ENCODE measurements at places on chromosomes 1 and 21.

DNA sequence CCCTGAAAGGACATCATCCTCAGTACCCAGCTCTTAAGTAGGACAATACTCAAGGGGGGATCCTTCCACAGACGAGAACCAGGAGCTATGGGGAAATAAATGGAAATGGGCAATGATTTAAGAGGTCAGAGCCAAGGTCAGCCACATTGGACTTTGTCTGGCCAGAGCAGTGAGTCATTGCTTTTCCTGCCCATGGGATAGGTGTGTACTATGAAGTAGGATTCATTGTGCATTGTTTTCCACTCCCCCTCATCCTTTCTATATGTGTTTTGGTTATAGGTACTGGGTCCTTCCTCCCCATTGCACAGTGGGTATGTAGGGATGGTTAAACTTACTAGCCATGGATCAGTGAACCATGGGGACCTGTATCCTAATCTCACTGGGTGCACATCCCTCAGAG, 328.9 kb upstream of the USP25 start:
- DNase-seq: no peak

DNA sequence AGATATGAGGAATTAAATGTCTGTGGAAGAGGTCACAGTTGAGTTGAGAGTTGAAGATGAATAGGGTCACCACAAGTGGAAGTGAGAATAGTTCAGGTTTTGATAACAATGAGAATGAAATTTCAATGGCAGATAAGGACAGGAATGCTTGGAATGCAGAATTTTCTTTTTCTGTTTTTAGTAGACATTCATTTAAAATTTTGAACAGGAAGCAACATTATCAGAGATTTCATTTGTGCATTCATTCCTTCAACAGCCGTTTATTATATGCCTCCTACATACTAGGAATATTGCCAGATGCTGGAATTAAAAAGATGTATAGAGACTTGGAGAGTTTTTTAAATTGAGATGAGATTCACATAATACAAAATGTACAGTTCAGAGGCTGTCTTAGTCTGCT, 126.8 kb downstream of the ITSN1 start:
- no peak for DNase-seq

DNA sequence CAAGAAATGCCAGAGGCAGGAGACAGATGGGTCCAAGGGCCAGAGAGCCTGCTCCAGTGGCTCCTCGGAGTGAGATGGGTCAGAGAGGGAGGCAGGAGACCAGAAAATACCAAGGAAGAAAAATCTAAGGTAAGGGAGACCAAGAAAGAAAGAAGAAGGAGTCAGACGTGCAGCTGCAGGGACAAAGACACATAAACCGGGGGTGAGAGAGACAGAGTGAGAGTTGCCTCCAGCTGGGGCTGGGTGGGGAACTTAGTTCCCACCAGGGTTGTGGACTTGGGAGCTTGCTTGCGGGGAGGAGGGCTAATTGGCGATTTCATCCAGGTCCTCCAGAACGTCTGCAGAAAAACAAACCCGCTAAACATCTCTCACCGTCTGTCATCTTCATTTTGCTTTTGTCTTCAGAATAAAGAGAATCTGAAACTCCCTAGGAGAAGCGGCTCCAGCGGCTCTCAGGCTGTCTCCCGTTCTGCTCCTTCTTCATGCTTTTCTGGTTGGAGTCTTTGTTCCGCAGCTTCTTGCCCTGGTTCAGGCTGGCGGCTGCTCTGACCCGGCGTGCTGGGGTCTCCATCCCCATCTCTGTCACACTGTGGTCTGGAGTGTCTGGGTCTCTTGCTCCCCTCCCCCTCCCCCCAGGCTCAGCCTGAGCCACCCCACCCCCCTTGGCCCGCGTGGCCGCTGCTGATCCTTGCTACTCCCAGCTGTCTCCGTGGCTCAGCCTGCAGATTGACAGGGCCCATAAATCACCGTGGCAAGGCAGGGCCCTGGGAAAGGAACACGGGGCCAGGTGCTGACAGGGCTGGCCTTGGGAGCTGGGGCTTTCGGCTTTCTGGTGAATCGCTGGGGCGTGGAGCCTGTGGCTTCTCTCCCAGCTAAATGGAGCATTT, 66.6 kb downstream of the UBIAD1 start:
- no peak for DNase-seq

DNA sequence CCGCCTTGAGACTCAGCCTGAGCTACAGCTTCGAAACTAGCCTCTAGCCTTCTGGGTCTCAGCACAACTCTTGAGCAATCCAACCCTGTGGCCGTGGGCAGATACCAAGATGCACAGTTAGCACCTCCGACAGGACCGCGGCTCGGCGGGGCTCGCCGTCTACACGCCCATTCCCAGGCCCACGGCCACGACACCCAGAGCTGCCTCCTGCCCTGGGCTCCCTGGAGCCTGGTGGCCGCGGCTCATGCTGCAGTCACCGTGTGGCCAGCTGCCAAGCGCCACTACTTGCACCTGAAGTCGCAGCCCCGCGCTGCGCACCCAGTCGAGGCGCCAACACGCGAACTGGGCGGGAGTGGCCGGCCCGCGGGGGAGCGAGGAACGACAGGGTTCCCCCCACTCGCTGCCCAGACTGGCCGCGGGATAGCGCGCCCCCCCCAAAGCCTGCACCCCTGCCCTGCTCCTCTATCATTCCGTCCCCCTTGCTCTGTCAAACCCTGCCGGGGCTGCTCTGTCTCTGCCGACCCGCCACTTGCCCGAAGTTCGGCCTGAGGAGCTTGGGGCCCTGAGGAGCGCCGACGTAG, 729 bp upstream of the CDCA8 start:
- no peak for DNase-seq

- no peak for DNase-seq
Measured at GRCh38 chr1:242890192-242890741, 364.8 kb downstream of the CEP170 start.

DNA sequence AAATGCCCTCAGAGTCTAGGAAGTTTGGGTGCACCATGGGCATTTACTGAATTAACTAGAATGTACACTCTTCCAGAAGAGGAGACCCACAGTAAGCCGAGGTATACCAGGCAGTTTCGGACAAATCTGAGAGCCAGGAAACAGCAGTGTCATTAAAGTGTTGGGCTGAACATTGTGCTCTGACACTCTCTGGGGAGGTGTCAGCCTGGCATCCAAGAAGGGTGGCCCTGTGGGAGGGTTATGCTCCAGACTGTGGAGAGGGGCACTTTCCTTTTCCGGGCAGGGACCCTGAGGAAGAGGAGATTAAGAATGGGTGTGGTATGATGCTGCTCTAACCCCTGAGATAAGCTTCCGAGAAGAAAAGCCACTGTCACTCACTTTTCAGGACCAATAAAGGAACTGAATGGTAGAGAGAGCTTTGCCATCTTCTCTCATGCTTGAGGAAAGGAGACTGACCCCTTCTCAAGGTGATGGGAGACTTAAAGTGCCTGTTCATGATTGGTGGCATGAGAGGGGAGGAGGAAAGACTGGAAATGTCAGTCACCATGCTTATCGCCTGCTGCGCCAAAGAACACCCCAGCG, 98.2 kb downstream of the UCK2 start:
- no peak for DNase-seq

GRCh38 chr1:41811051-41811795, 107.5 kb downstream of the HIVEP3 start:
- no peak for DNase-seq

DNA sequence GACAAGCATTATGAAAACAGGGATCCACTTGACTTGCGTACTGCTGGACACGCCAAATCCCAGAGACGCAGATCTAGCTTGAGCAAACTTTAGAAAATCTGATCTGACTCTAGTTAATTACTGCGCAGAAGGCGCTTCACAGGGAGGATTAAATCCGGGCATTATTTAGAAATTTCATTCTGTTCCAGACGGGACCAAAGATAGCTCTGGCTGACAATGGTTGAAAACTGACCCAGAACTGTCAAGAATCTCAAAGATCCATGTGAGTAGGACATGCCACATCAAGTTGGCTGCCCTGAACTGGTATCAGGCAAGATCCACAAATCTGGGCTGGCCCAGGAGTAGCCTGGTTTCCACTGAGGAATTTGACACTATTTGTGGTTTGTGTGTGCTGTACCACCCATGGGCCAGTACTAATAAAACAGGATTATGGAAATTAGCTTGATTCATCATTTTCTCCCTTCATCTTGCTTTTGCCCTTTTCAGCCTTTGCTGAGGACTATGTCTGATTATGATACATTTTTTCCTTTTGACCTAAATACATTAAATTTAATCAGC, 171.0 kb downstream of the VAV3 start:
- no peak for DNase-seq

GRCh38 chr1:22412932-22413727, 38.5 kb upstream of the ZBTB40 start:
- DNase-seq: no peak

DNA sequence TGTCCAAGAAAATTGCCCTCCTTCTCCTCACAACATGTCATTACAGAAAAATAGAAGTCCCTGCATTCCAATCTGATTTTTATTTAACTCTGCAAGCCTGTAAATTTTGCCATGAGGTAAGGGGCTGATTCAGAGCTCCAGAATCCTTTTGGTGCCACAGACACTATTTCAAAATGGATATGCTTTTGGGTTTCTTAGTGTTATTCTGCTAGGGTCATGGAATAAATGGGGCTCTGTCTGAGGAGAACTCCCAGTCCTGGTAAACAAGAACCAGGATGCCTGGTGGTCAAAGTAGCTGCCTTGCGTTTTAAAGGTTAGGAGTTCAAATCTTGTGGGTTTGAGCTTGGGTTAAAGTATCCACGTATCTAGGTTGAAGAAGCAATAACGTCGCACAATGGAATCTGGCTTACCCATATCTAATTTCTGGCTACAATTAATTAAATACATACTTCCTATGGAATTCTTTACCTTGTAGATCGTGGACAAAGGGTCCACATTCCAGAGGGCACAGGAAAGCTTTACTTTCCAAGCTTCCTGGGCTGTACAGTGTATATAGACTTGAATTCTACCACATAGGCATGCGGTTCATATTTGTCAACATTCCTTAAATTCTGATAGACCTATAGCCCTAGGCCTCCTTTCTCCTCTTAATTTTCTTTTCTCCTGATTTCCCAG, 98.0 kb upstream of the CDC42BPA start:
- DNase-seq: no peak

- no peak for DNase-seq
Measured at GRCh38 chr1:226132728-226133503, 53.6 kb downstream of the ACBD3 start.

GRCh38 chr1:48725341-48726046, 51.2 kb downstream of the BEND5 start:
- DNase-seq: no peak

DNA sequence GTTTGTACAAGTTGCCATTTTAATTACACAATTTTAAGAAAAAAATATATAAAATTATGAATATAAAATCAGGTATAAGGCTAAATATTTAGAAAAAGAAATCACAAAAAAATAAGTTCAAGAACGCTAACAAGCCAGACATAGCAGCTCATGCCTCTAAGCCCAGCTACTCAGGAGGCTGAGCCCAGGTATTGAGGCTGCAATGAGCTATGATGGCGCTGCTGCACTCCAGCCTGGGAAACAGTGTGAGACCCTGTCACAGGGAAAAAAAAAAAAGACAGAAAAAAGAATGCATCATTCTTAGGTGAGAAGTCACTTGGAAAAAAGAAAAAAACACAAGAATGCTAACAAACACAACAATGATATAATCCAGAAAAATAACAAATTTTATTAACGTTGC, 112.3 kb upstream of the PRDX6 start:
- DNase-seq: no peak

- DNase-seq: peak; percentile 29
Measured at GRCh38 chr1:223748773-223749733, 36.7 kb downstream of the CAPN2 start.

DNA sequence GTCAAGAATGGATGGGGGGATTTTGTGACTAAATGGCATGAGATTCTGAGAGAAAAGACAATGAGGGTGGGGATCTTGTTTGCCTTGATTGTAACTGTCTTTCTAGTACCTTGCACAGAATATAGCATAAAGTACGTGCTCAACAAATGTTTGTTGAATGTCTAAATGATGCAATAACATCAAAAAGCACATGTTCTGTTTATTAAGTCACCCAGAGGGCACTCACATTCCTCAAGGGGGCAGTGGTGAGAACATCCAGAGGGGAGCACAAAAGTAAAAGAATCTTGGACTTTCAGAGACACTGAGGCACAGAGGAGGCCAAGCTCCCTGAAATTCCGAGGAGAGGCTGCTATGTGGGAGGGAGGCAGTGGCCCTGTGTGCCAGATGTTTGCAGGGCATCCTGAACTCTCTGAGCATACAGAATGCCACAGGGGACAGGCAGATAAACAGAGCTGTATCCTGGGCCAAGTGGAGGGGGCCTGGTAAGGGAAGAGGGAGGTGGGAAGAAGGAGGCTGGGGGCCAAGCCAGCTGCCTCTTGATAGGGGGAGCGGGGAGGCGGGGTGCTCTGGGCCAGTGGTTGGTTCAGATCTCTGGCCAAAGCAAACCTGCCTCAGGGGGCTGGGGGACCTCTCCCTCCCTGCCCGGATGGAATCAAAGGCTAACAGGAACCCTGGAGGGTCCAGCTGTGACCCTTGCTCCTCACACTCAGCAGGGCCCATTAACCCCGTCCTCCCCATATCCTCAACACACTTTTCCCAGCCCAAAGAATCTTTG, 6.5 kb upstream of the ATP1A2 start:
- no peak for DNase-seq

GRCh38 chr21:25953659-25954058, 216.9 kb downstream of the APP start:
- DNase-seq: no peak

- no peak for DNase-seq
Measured at GRCh38 chr1:10915594-10915993, 96.9 kb upstream of the TARDBP start.

DNA sequence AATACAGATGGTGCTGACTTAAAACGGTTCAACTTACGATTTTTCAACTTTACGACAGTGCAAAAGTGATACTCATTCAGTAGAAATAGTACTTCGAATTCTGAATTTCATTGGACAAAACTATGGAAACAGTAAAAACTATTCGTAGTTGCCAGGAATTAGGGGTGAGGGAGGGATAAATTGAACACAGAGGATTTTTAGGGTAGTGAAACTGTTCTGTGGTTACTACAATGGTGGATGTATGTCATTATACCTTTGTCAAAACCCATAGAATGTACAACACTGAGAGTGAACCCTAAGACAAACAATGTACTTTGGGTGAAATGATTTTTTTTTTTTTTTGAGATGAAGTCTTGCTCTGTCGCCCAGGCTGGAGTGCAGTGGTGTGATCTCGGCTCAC, 7.5 kb downstream of the DDR2 start:
- DNase-seq: no peak

GRCh38 chr1:38328278-38329035, 281.9 kb upstream of the POU3F1 start:
- DNase-seq: no peak

GRCh38 chr1:48219803-48220202, 2.7 kb upstream of the SLC5A9 start:
- DNase-seq: no peak

Data from hypothalamus (tissue), 51 donors.